ENCODE measurements at places on chromosomes 1 and 21.

DNA sequence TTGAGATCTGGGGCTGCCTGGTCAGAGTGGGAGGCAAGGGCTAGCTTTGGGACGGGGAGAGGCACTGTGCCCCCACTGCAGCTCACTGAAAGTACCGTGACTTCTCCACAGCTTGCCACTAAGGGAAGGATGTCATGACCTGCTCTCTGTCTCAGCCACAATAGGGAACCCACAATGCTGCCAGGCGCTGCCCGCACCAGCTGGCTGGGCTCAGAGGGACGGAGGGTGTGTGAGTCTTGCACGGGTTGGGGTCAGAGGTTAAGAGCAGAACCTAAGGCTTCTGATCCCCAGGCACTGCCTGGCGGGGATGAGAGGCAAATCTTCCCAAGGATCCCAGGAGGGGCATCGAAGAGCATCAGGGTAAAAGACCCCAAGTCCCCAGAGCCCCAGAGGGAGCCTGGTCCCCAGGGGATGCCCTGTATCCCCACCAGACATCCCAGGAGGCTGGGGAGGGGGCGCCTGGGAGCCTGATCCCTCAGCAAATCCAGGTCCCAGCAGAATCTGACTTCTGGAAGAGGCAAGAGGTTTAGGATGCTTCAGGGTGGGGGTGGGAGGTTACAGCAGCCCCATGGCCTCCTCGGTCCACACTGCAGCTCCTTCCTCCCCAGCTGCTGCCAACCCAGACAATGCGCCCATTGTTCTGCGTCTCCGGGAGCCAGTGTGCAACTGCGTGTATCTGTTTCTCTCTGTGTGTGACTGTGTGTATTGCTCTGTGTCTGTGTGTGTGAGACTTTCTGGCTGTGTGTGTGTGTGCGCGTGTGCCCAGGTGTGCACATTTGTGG lies 2.0 kb upstream of the MARCKSL1 start:
- peak; percentile 89 for DNase-seq

- no peak for DNase-seq
These were observed 2.3 kb downstream of the AGPAT3 start for GRCh38 chr21:43867332-43867703.

- DNase-seq = no peak
These were observed 23.9 kb downstream of the DNAJC16 start for GRCh38 chr1:15550573-15550972.

GRCh38 chr1:66617362-66618184 lies 83.6 kb downstream of the SGIP1 start:
- DNase-seq = no peak

DNA sequence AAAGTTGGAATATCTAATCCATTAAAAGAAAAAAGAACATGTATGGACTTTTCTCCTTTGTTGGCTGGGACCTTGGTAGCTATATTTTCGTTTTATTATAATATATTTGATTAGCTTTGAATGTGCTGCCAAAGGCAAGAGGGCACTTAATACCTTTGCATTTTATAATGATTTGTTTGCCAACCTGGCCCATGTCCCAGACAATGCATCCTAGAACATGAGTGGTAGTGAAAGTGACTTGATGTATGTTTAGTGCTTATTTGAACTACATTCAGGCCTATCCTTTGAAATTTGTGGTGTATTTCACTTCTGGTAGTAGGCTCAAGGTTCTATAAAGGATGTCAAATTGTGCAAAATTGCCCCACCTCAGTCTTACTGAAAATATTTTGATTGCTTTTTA lies 25.9 kb downstream of the CACHD1 start:
- no peak for DNase-seq

DNA sequence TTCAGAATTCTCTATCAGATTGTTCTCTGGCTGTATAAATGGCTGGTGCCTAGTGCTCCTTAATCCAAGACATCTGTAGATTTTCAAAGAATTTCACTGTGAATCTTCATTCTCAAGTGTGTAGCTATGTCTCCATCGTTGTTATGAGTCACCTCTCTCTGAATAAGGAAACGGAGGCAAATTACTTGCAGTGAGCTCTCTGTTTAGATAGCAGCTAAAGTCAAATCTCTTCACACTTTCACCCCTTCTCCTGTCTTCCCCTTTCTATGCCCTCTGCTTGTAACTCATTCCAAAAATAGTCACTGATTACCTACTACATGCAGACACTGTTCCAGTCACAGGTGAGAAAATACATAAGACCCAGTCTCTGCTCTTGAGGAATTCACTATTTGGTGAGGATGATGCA lies 39.7 kb downstream of the CHML start:
- DNase-seq = no peak

GRCh38 chr21:39296891-39297290 lies 16.5 kb downstream of the BRWD1 start:
- no peak for DNase-seq

GRCh38 chr1:113895098-113895497 lies 7.7 kb upstream of the BCL2L15 start:
- DNase-seq = no peak

- no peak for DNase-seq
These were observed 35.1 kb upstream of the LBR start for GRCh38 chr1:225462714-225463574.

DNA sequence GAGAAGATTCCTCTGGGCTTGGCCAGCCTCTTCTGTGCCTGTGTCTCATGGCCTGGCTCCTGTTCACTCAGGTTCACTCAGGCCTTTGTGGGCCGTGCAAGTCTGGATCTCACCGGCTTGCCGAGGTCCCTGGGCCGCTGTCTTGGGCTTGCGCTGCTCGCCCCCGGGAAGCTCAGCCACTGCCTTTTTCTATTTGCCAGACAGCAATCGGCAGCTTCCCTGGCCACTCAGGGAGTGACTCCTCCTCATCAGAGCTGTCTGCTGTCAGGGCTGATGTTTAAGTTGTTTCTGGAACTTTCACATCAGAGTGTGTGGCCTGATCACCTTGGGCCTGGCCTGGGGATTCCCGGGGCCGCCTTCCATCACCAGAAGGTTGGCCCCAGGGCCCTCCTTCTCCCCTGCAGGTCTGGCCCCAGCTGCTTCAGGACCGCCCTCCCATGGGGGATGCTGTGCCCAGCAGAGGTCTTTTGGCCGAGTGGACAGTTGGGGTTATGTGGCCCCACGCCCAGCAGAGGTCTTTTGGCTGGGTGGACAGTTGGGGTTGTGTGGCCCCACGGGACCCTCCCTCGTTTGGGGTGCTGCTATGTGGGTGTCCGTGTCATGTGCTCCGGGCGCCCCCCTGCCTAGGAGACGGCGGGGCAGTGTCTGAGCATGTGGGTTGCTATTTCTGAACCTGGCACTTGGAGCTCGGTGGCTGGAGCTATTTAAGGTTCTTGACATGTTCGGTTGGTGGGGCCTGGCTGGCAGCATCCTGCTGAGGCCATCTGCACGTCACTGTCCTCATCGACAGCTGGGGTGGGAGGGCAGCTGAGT lies 12.5 kb downstream of the SLX9 start:
- no peak for DNase-seq

- DNase-seq = no peak
These were observed 17.1 kb downstream of the FCRL4 start for GRCh38 chr1:157580828-157581210.

GRCh38 chr1:97340951-97341350 lies 579.9 kb downstream of the DPYD start:
- DNase-seq = no peak

DNA sequence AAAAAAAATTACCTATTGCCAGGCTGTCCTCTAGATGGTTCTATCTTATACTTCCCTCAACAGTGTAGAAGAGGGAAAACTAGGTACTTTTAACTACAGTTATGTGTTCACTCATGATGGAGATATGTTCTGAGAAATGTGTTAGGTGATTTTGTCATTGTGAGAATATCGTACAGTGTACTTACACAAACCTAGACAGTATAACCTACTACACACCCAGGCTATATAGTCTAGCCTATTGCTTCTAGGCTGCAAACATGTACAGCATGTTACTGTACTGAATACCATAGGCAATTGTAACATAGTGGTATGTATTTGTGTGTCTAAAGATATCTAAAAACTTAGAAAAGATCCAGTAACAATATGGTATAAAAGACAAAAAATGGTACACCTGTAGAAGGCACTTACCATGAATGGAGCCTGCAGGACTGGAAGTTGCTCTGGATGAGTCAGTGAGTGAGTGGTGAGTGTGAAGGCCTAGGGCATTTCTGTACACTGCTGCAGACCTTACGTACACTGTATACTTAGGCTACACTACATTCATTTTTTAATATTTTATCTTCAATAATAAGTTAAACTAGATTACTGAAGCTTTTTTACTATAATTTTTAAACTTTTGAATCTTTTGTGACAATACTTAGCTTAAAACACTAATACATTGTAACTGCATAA lies 13.2 kb downstream of the MGST3 start:
- no peak for DNase-seq

DNA sequence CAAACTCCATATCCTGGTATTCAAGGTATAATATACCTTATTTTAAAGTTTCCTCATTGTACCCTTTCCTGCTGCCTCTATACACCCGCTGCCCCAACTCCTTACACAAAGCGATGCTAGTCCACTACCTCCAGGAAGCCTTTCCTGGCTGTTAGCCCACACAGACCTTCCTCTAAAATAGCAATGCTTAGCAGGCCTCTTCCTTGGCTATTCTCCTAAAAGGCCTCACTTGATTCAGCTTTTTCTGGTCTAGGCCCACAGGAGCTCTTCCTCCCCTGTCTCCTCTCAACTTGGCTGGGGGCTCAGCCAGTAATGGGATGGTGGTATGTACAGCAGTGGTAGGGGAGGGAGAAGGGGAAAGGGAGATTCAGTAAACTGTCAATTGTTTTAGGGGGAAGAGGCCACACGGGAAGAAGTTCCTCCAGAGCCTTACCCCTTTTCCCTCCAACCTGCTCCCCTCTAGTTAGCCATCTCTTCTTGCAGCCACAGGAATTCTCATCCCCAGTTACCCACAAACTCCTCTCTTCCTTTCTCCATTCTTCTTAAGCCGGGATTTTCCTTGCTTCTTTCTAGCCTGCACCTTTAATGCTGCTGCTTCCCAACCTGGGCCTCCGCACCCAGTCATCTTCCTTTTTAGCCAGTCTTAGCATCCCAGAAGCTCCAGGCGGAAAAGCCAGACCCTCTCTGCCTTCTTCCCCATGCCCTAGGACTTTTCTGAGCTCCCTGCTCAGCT lies 2.6 kb downstream of the LRRC41 start:
- DNase-seq = no peak

- no peak for DNase-seq
These were observed 70.1 kb upstream of the EFHD2 start for GRCh38 chr1:15339570-15339969.

- no peak for DNase-seq
These were observed 8.8 kb upstream of the COG2 start for GRCh38 chr1:230633469-230633868.

DNA sequence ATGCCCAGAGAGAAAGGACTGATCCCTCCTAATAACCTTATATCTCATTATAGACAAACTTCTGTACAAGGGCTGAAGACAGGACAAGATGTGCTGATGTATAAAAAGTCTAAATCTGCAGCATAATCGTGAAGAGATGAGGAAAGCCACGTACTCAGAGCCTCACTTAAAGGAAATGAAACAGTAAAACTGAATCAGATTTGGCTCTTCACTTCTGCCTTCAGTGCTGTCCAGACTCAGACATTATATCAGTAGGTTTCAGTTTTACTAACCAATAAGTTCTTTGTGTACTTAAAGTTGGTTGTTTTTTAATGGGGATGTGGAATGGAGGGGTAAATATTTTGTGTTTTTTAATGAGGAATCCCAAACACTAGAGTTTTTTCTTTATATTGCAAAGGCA lies 45.3 kb upstream of the RGS1 start:
- DNase-seq = peak; percentile 38

DNA sequence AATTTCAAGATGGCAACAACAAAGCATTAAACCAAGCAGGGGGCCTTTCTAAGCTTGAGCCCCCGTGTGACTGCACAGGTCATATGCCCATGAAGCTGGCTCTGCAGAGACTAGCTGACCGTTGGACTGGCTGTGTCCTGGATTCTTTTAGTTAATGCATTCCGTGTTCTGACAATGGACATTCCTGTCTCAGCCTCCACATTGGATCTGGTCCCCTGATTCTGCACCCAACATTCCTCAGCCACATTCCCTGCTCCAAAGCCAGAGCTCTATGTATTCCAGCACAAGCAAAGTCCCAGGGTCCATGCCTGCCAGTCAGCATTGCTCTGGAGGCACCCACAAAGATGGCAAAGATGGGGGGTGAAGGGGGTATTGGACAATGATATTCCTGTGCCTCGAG lies 5.1 kb upstream of the NAV1 start:
- DNase-seq = no peak

DNA sequence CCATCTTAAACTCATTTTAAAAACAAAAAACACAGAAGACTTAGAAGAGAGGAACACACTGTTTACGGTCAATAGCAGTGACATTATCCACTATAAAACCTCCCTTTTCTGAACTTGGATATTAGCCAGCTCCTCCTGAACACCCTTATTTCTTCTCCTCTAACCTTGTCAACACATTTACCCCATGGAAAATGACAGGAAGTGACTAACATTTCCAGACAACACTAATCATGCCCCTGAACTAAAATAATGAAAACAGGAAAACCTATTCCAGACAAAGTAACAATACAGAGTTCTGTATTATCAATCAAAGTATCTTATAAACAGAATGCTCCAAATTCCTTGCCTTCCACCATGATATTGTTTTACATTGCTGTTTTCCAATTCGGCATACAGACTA lies 45.3 kb downstream of the PALMD start:
- DNase-seq = no peak

DNA sequence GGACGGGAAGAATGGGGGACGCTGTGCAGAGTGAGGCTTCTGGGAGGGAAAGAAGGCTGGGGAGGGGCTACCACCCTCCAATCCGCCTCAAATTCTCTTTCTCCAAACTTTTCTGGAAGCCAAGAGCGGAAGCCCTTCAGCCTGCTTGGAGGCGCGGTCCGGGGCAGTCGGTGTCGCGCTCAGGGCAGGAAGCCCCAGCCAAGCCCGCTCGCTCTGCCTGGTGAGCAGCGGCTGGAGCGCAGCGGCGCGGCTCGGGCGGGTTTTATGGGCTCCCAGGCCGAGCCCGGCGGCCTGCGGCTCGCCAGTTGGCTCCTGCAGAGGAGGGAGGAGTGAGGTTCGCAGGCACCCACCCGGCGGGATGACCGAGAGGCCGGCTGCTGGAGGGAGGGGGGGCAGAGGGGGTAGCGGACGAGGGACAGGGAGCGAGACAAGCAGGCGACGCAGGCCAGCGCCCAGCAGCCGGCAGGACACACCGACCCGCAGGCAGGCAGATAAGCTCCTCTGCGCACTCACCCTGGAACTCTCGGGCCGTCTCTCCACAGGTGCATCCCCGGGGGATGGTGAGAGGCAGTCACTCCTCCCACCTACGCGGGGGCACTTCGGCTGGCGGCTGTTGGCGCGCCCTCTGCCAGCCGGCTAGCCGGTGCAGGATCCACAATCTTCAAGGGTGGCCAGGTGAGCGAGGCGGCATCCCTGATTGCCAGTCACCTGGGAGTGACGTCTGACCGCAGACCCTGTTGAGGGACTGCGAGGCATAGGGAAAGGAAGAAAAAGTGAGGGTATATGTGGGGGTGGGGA lies at the start of gene AVPR1B:
Gene AVPR1B (minus strand): TSS at position 238 of the 798 bp plus-strand sequence. CDS start 498 bp downstream, outside the sequence.
- DNase-seq = peak; percentile 28

GRCh38 chr1:234759888-234760287 lies 149.9 kb upstream of the IRF2BP2 start:
- no peak for DNase-seq

GRCh38 chr1:24793447-24794129 lies 48.3 kb downstream of the CLIC4 start:
- DNase-seq = no peak

Data from midbrain (tissue), 1 donor.